Stimulated activated CD4-positive, alpha-beta T cell treated with anti-CD3 and anti-CD28 coated beads, TNF-alpha, amount 100 ng/mL, for 1 hour (primary cell): ENCODE measurements at places on chromosomes 11 and 22.

GRCh38 chr11:73425108-73425507 is 48.9 kb downstream of the RELT start:
- no peak for DNase-seq

- no peak for DNase-seq
These were observed 42.1 kb upstream of the ISX start for GRCh38 chr22:35023692-35024363.

DNA sequence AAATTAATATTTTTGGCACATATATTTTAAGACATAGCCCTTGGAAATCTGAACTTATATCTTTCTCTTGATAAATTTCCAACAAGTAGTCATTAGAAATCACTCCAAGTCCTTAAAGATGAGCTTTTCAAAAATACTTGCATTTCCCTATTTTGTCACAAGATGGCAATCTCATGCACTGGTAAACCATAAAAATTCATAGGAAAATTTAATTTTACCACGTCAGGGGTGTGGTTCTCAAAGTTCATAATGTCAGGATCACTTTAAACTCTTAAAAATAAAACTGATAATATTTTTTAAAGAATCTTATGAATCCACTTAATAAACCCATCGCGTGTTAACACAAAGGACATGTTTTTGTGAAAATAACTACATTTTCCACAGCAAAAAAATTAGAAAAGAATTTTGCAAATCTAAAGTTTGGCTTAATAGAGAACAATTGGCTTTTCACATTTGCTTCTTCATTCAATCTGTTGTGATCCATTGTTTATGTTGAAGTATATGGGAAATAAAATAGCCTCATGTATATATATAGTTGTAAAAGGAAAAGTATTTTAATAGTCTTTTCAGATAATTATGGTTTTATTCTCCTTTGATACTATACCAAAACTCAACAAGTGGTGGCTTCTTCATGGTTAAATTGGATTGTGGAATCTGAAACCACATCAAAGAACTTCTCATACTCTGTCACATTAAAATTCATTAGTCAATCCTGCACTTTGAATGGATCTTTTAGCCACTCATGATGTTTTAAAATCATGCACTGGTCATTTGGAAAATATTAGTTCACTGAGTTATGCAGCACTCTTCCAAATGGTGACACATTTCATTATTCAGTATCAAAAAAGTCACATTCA is 169.1 kb downstream of the CADM1 start:
- DNase-seq: no peak

GRCh38 chr22:28917747-28918549 is 34.6 kb downstream of the ZNRF3 start:
- no peak for DNase-seq

GRCh38 chr11:118645066-118645715 is 34.3 kb downstream of the TREH start:
- DNase-seq: no peak

- DNase-seq: no peak
These were observed 73.4 kb downstream of the WNT7B start for GRCh38 chr22:45903355-45904135.

DNA sequence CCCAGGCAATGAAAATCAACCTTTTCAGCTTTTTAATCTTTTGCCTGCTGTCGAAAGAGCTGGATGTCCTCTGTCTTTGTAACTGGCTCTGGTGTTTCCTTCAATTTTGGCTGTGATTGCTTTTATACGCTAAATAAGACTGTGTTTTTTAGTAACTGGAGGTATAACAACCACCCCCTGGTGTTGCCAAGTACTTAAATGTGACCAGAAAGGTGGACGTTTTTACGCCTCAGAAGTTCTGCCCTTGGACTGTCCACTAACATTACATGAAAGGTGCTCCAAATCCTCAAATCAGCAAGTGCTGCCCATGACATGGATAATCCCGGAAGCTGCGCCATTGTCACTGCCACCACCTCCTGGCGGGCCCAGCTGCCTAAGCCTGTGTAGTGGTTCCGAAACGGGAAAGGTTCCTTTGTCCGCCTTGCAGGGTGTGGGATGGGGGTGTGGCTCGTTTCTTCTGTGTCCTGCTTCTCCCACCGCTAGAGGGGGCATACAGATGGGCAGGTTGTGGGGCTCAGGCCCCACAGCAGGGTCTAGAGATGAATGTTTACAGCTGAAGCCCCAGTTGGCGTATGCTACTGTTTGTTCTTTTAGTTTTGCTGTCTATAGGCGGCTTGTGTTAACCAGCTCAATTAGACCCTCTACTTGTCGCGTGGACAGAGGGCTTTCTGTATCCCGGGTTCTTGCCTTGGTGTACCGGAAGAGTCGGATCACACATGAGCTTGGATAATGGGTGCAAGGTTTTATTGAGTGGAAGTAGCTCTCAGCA is 82.2 kb upstream of the SEPTIN5 start:
- no peak for DNase-seq

DNA sequence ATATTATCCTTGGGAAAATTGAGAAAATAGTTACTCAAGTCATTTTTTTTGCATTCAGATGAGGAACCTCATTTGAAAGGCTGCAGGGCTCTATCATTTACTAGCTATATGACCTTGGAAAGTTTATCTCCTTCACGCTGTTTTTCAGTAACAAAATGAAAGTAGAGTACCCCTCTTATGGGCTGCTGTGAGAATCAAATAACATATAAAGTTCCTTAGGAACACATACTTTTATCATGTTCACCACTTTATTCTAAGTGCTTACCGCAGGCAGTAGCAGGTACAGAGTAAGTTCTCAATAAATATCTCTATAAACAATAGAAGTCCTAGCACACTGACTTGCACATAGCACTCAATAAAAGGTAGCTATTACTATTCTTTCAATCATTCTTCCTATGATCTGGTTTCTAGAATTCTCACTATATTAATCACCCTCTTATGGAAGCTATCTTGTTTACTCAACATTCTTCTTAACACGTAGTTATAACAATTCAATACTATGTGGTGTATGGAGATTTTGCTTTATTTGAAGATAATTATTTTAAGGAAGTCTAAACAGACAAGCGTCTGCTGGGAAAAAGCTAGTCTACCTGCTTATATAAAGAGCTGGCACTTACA is 1.9 kb downstream of the C11orf71 start:
- no peak for DNase-seq

GRCh38 chr22:23250056-23250784 is 69.9 kb downstream of the BCR start:
- no peak for DNase-seq

- DNase-seq: no peak
These were observed 181.2 kb downstream of the CSNK2A3 start for GRCh38 chr11:11171854-11172253.

DNA sequence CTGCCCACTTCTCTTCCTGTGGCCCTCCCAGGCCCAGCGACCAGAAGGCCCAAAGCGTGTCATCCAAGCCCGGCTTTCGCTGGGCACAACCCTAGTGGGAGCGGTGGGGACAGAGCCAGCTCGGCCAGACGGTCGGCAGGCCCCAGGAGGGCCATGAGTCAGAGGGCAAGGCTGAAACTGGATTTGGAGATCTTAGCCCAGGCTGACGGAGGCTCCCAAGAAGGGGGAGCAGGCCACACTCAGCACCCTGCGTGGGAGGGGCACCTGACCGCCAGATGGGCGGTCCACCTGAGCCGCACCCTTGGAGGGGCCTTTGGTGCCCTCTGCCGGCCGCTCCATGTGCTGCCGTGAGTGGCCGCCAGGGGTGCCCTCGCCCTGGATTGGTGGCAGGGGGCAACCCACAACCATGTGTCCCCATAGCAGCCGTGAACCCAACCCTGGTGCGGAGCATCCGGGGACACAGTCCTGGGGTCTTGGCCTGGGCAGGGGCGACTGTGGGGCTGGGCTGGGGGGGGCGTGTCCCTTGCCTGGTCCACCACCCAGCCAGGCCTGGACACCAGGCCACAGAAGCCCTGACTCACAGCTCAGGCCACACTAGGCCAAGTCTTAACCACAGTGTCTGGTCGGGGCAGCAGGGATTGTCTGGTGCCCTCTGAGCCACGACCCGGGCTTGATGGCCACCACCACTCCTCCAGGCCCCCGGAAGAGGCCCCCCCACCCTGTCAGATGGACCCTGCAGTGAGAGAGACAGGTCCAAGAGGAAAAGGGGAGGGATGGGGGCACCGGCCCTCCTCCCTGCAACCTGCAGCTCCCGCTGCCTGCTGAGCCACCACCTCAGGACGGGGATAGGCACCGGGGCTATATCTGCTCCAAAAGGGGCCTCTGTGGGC is 19.2 kb upstream of the TALDO1 start:
- DNase-seq: peak; percentile 54

DNA sequence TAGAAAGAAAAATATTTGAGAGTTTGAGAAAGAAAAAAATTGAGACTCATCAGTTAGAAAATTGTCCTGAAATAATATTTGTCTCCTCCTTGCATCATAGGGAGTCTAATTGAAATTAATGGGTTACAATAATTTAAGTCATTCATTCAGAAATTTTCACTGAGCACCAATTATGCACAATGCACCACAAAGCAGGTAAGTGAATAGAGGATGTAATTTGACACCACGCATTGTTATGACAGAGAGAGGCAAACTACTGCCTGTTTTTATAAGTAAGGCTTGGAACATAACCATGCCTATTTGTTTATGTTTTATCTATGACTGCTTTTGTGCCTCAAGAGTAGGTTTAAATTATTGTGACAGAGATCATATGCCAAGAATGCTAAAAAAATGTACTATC is 537.9 kb upstream of the FAT3 start:
- DNase-seq: no peak

GRCh38 chr22:50683994-50684371 is 11.4 kb downstream of the SHANK3 start:
- DNase-seq: no peak

- DNase-seq: no peak
These were observed 143.2 kb downstream of the CADM1 start for GRCh38 chr11:115361025-115361424.

DNA sequence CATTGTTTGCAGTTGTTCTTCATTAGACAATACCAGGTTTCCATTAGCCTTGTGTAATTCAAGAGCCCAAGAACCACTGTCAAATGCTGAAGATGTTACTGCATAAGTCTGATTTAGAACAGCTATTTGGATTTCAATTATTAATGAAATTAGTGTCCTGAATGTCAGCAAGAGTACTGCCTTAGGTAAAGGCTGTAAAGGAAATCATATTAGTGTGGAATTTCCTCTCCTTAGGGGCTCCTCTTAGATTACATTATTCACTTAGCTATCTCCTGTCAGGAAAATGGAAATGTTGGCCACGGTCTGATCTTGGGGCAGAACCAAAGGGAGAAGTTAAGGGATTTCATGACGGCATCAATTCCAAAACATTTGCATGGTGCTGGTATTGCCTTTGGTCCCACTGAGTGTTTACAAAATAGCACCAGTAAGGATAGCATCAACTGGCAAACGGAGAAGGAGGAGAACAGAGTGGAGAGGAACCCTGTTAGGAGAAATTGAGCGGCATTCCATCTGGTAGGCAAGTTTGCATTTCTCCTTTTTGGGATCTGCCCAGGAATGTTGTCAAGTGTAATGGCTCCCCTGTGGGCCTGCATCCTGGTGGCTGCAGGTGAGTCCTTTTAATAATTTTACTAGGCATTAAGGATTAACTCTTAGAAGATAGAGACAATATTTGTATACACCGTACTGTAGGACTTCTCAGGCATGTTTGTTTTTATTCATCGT is at the start of gene HTR3B:
HTR3B (plus strand) TSS at position 418 of the 723 bp plus-strand sequence; CDS start at position 556, 138 bp downstream.
- no peak for DNase-seq

GRCh38 chr11:66741153-66741552 is 12.1 kb upstream of the SPTBN2 start:
- no peak for DNase-seq

DNA sequence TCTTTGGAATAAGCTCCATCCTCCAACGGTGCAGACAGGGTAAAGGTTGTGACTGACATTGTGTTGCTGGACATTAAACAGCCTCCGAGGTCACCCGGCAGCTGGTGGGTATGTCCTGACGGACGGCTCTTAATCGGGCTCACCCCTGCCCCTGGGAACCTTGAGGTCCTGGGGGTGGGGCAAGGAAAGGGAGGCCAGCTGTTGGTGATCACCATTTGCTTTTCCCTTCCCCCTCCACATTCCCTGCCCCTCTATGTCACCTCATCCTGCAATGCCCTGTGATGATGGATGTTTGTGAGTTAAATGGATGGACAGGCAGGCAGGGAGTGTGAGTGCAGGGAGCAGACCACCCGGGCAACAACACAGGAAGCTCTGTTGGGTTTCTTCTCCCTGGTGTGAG is 26.3 kb downstream of the APLNR start:
- DNase-seq: no peak

DNA sequence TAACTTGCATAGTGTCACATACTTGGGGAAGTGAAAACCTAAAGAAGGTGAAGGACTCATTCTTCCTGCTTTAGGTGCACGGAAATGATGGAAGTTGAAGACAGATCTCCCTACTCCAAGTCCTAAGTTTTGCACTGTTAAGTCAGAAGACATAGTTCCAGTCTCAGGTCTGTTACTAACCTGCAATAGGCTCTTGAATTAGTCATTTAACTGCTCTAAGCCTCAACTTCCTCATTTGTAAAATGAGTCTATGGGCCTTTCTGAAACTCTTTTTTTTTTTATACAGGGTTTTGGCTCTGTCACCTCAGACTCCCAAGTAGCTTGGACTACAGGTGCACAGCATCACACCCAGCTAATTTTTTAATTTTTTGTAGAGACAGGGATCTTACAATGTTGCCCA is 30.8 kb upstream of the POU2AF1 start:
- no peak for DNase-seq

GRCh38 chr11:650482-650881 is 13.4 kb downstream of the DRD4 start:
- DNase-seq: no peak

- no peak for DNase-seq
These were observed 10.5 kb upstream of the MIF start for GRCh38 chr22:23883658-23884057.

DNA sequence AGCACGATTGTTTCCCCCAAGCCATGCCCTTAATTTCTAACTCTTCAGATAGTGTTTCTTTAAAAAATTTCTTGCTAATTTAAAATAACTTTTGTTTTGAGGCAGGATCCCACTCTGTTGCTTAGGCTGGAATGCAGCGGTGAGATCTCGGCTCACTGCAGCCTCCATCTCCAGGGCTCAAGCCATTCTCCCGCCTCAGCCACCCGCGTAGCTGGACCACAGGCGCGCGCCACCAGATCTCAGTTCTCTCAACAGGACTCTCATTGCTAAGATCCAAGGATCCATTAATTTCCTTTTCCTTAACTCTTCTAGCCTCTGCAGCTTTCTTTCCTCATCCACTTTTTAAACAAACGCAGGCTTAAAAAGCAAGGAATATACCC is 327 bp upstream of the MED17 start:
- no peak for DNase-seq

DNA sequence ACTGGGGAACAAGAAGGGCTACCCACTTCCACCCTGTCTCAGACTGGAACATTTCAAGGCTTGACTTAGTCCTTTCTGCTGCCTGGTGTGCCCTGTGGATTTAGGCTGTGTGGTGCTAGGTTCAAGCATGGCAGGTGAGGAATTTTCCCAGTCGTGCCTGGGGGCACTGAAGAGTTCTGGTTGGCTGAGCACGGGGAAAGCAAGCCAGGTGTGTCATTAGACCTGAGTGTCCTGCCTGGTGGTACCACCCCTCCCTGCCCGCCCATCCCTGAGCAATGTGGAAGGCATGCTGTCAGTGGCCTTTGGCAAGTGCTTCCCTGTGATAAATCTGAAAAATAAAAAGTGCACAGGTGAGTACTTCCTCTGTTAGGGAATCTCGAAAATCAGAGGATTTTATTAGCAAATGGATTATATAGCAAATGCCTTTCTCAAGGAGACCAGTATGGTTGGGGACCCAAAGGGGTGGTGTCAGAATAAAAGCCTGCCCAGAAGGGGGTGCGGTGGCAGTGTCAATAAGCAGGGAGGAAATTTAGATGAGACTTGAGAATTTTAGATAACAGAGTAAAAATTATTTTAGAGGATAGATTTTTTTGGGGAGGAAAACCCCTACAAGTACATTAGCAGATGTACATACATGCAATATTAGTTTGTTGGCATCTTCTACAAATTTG is 22.8 kb downstream of the TEAD1 start:
- DNase-seq: no peak
